Right lobe of liver (tissue), 6 donors: ENCODE measurements at places on chromosomes 2 and 18. TPM values are rescaled to one million over a fixed set of nuclear protein-coding genes. Genes with fewer than 3 reads are reported as not detected.
A peak's percentile ranks its signal among the peaks of the same experiment; 100 is the strongest.

DNA sequence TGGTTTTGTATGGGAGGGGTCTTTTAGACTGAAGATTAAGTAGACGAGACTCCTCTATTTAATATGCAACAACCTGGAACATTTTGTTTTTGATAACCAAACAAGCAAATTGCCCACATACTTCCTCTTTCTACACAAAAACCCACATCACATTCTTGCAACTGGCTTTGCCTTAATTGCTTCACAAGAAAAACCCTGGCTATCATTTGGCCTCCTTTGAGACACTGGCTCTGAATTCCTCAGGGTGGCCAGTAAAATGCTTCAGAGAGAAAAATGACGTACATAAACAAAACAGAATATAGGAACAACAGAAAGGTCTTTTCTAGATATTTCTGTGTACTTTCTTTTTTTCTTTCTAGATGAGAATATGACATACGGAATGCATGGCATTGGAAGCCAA is 103.0 kb downstream of the TRIB2 start:
- H3K4me1 ChIP-seq, result no peaks in the 10 kb centered on the region
- peak overlapping the region; percentile 57 for H3K27ac ChIP-seq
- no peaks in the 10 kb centered on the region for H3K36me3 ChIP-seq
- no peak overlapping the region for H3K4me3 ChIP-seq

DNA sequence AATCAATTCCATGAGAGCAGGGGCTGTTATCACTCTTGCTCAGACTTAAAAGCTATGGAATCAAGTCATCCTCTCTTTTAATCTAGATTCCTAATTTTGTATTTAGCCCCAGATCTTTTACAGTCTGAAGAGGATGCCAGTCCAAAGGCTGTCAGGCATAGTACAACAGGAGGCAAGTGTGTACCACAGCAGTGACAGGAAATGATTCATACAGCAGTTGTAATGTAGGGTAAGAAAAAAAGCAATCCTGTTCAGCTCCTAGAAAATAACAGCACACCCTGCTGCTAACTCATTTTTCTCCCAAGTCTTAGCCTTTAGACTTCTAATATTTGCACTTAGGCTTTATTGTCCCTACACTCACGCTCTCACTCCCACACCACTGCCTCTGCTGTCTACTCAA is 127.8 kb upstream of the SYT4 start:
- H3K4me1 ChIP-seq, result no peaks in the 10 kb centered on the region
- H3K4me3 ChIP-seq, result no peak overlapping the region
- H3K27me3 ChIP-seq, result no peaks in the 10 kb centered on the region

DNA sequence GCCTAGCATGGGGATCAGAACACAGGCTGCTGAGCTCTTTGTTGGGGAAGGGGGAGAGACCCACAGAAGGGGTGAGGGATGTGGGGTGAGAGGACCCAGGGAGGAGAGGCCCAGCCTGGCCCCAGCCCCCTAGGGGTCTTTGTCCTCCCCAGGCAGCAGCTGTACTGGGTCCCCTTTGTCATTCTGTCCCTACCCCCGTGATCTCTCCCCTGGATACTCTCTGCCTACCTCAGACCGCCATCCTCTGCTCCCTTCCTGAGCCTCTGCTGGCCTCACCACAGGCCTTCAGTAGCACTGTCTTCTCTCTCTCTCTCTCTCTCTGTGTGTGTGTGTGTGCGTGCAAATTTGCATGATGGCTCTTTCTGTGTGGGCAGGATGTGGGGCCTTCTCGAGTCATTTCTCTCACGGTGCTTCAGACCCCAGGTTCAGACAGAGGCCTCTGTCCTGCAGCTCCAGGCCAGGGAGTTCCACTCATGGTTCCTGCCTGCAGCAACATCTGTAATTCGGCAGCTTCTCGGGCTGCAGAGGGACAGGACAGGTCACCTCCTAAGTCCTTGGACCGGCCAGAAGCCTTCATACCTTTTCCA is 1.4 kb downstream of the PSD4 start:
- no peaks in the 10 kb centered on the region for H3K27me3 ChIP-seq
- DNase-seq, result no peak
- H3K4me1 ChIP-seq, result no peaks in the 10 kb centered on the region
- H3K36me3 ChIP-seq, result no peaks in the 10 kb centered on the region
- no peak overlapping the region for H3K27ac ChIP-seq

- no peaks in the 10 kb centered on the region for H3K27me3 ChIP-seq
- no peak overlapping the region for H3K27ac ChIP-seq
- no peaks in the 10 kb centered on the region for H3K4me1 ChIP-seq
- H3K36me3 ChIP-seq, result no peaks in the 10 kb centered on the region
- H3K4me3 ChIP-seq, result no peak overlapping the region
Observed at GRCh38 chr18:43414006-43414405, 136.7 kb upstream of the SYT4 start.

GRCh38 chr2:58569475-58570185 is 328.5 kb upstream of the FANCL start:
- H3K27ac ChIP-seq, result no peak overlapping the region
- no peak overlapping the region for H3K4me3 ChIP-seq
- no peaks in the 10 kb centered on the region for H3K4me1 ChIP-seq
- no peaks in the 10 kb centered on the region for H3K27me3 ChIP-seq
- H3K36me3 ChIP-seq, result no peaks in the 10 kb centered on the region

- no peaks in the 10 kb centered on the region for H3K27me3 ChIP-seq
- no peak overlapping the region for H3K4me3 ChIP-seq
- H3K27ac ChIP-seq, result no peak overlapping the region
- DNase-seq, result no peak
Observed at GRCh38 chr2:173612354-173612753, 257.7 kb downstream of the CDCA7 start.

Gene PTH2R
- not detected for total RNA-seq

Gene CDK5R2
- total RNA-seq, result not detected

Gene DSG1
- 2.5 TPM for total RNA-seq

Gene COLEC12
- 0.37 TPM for total RNA-seq

Gene CYS1
- 0.34 TPM for total RNA-seq

Gene ADGRF3
- 0.15 TPM for total RNA-seq
